NCI-H1417 treated with DMSO at 0.1 percent for 48 hours (cell line): ENCODE measurements at places on chromosomes 6 and 20.

- DNase-seq = no peak
Observed at GRCh38 chr6:145076115-145076841, 659.0 kb downstream of the EPM2A start.

GRCh38 chr6:118872726-118873125, 21.2 kb upstream of the ASF1A start:
- no peak for DNase-seq

DNA sequence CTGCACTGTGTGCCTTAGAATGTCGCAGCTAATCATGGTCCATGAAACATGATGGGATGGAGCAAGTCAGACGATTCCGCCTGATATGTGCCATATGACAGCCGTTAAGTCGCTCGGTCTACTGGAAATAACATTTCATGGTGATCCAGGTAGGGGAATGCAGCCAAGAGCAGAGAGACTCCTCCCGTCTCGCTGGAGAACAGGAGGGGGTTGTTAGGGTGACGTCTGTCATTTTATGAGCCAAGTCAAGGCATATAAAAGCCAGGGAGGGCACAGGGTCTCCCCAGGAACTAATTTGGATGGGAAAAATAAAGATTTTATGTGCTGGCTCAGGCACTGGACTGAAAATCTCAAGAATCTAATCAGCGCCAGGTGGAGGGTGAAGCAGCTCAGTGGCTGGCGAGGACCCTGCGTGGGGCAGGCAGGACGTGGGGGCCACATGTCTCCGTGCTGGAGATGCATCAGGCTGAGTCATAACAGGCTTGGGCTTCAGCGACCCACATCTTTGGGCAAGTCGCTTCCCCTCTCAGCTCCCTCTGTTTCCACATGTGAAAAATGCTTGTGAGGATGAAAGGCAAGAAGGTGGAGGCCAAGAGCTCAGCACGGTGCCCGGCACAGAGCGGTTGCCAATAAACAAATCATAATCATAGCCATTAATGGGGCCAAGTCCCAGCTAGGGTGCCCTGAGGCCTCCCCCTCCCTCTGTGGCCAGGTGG, 234.6 kb downstream of the ANKRD60 start:
- no peak for DNase-seq

GRCh38 chr6:45054610-45055009, 273.5 kb upstream of the RUNX2 start:
- DNase-seq = no peak

DNA sequence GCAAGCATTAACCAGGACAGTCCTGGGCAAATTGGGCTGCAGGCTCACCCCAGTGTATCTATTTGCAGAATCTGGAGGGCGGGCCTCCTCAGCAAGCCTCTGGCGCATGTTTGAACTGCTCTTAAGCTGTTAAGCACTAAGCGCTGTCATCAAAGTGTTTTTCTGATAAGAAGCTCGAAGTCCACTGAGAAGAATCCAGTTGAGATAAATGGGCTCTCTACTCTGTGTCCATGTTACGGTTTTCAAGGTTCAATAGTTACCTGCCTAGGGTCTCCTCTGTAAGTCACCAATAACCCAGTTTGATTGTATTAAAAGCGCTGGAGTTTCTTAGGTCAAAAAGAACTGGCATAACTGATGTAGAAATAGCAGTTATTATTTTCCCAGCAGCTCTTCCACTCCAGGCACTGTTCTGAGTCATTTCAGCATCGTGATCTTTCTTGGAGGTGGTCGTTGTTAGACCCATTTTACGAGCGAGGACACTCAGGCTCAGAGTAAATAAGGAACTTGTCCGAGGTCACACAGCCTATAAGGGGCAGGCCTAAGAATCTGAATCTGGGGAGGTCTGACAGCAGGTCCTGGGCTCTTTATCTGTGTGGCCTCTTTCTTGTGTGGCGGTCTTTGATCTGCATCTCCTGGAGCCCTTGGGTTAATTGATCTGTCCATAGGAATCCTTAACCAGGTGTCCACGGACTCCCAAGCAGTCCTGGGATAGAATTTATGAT, 207.4 kb upstream of the ZNF217 start:
- no peak for DNase-seq

DNA sequence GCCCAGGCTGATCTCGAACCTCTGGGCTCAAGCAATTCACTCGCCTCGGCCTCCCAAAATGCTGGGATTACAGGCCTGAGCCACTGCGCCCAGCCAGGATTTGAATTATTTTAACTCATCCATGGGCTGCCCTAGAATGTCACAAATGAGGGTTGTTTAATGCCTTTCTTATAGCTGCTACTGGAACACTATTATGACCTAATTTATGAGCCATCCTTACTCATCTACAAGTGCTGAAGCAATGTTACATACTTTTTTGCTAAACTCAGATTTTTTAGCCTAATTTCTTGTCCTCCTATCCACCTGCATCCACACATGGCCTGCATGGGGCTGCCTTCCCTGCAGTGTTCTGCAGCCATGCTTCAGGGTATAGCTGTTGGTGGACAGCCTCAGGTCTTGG, 59.9 kb downstream of the RTN4IP1 start:
- no peak for DNase-seq

DNA sequence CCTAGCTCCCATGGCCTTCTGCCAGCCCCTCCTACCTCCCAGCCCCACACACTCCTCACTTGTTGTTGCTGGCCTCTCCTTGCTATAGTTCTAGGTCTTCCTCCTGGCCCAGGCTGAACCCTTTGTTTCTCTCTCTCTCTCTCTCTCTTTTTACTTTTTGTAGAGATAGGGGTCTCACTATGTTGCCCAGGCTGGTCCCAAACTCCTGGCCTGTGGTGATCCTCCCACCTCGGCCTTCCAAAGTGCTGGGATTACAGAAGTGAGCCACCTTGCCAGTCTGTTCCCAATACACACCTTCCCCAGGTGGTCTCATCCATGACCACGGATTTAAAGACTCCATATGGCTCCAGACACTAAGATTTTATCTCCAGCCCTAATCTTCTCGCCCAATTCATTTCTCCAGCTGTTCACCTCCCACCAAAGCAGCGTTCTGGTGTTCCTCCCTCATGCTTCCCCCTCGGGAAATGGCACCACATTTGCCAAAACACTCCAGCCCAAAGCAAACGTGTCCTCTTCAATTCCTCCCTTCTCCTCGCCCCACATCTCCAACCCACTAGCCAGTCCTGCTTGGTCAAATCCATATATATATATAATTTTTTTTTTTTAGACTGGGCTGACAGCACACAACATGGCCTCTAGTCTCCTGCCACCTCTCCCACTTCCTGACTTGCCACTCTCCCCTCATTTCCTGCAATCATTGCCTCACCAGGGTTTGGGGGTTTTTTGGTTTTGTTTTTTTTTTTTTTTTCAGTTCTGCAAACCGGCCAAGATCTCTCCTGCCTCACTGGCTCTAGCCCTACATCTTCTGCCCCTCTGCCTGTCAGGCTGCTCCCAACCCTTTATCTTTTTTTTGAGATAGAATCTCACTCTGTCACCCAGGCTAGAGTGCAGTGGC, 104.4 kb downstream of the NCR2 start:
- DNase-seq = no peak

GRCh38 chr6:169250660-169251059, 3.0 kb downstream of the THBS2 start:
- DNase-seq = no peak

GRCh38 chr20:23569570-23569969, 1.3 kb upstream of the CST9L start:
- no peak for DNase-seq

GRCh38 chr20:45087814-45088213, 13.1 kb downstream of the KCNS1 start:
- DNase-seq = no peak

DNA sequence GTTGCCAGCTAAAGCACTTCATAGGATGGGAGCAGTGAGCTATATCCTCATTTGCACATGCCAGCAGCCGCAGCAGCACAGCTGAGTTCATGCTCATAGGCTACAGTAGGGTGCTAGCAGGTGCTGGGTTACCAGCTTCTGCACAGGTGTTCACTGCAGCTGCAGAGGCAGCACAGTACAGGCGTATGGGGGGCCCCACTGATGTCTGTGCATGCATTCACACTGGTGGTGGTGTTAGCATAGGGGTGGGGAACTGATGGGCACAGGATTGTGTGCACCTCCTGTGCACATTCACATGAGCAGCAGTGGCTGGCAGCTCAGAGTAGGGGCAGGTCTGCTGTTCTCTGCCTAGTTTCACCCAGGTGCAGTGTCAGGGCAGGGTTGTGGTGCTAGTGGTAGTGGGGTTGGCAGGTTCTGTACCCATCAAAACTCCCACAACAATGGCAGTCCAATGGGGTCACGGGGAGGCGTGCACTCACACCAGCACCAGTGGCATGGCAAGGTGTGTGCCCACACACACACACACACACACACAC, 58.9 kb upstream of the IRAK1BP1 start:
- no peak for DNase-seq

GRCh38 chr6:51908243-51908642, 179.2 kb downstream of the PKHD1 start:
- no peak for DNase-seq

- no peak for DNase-seq
Observed at GRCh38 chr6:12068899-12069557, 56.9 kb downstream of the HIVEP1 start.

DNA sequence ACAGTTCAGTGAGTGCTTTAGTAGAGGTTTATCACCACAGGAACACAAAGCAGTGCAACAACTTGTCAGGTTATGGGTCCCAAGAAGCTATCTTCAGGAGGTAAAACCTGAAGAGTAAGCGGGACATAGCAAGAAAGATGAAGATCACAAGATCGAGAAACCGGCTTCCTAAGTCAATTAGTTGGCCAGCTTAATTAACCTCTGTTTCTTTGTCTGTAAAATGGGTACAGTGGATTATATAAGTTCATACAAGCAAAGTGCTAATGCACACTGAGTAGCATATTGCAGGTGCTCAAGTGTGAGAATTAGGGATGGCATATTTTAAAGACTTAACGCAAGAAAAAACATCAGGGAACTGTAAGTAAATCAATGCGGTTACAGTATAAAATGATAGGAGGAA, 12.5 kb downstream of the FBXO30 start:
- DNase-seq = no peak

- no peak for DNase-seq
Observed at GRCh38 chr20:40949346-40949745, 79.3 kb upstream of the TOP1 start.

- DNase-seq = no peak
Observed at GRCh38 chr6:131379948-131380347, 193.1 kb upstream of the ARG1 start.

DNA sequence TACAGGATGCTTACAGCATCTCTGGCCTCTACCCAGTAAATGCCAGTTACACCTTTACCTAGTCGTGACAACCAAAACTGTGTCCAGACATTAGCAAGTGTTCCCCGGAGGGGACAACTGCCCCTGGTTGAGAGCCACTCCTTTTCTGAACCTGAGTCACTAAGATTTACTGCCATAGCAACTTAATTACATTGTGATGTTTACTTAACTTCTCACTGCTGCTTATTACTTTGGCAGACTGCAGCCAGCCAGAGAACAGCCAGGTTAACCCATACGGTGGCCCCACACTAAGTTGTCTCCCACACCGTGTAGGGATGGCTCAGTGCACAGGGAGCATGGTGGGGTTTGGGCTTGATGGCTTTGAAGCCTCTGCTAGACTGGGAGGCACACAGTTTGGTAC, 204.7 kb upstream of the SULF2 start:
- DNase-seq = no peak

DNA sequence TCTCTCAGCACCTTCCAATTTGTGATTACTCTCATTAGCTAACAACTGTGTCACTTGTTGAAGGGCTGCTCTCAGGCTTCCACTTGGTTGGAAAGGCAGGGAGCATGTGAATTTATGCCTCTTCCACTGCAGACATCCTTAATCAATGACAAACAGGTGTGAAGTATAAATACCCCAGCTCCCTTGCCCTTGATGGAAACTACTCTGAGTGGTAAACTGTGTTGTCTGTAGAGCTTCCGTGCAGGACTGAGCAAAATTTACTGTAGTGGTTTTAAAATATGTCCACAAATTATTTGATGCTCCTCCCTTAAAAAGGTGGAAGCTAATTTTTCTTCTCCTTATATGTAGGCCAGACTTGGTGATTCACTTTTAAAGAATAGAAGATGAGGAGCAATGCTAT, 253.0 kb upstream of the TBX18 start:
- DNase-seq = no peak

DNA sequence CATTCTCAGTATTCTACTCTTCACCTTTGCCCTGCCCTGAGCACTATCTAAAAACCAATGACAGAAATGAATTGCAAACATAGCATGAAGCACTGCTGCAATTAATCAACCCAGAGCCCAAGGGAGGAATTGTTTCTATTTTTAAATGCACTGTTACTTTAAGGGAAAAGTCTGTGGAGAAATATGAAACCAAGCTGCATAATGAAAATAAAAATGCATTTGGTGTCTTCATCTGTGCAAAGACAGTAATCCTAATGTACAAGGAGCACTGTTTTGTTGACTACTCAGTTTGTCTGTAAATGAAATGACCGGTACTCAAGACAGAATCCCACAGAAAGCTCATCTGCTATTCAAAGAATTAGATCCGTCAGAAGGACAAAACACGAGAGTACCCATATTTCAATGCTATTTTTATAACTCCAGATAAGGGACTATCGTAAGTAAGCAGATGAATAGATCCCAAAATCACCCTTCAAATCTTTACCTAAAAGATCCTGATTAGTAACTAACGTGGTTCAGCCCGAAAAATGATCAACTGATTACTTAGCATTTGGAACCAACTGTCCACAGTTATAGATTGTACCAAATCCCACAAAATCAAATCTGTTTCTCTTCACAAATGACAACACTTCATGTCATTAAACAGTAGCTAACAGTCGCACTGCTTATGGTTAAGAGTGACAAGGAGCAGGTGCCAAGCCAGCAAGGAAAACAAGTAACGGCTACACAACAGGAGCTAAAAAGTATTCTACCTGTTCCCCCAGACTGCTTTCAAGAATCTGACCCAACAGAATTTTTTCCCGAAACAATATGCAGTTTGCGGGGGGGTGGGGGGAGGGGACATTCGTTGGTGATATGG, 2.4 kb downstream of the KIF13A start:
- DNase-seq = no peak

- no peak for DNase-seq
Observed at GRCh38 chr20:326645-327185, 1.4 kb downstream of the SOX12 start.

DNA sequence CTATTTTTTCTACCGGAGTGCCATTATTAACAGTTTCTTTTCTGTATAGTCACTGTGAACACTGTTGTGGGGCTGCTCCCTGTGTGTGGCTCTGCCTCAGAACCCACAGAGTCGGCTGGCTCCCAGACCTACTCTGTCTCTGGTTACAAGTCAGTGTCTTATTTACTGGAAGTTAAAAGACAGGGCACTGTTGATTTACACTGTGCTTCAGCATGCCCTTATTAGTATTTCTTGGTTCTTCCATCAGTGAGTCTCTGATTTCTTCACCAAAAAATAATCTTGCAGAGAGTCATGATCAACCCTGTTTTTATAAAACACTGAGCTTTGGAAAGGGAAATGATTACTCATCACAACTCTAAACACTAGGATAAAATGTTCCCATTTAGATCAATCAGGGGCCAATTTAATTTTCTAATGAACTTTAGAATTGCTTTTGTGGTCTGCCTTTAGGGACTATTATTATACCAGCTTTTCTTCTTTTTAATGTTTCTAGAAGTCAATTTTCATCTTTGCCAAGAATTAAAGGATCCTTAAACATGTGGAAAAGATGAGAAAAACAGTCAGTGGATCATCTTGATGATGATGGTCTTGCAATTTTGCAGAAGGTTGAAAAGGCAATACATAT, 92.6 kb downstream of the UTRN start:
- DNase-seq = no peak
